Cardiac atrium fibroblast (primary cell): ENCODE measurements at places on chromosomes 2 and 18. TPM values are rescaled to one million over a fixed set of nuclear protein-coding genes. Genes with fewer than 3 reads are reported as not detected.

The LANCL1 gene
- 17.5 and 24.0 TPM in 2 replicates for total RNA-seq

The SP140L gene
- 4.9 and 6.0 TPM in 2 replicates for total RNA-seq

The SPATA3 gene
- total RNA-seq = not detected in 2 replicates

The MC5R gene
- not detected in 2 replicates for total RNA-seq
